Heart left ventricle (tissue), 16 donors: ENCODE measurements at places on chromosomes 2 and 18. TPM values are rescaled to one million over a fixed set of nuclear protein-coding genes. Genes with fewer than 3 reads are reported as not detected.

- DNase-seq = no peak
These were observed 233.3 kb downstream of the SETBP1 start for GRCh38 chr18:44914028-44914427.

DNA sequence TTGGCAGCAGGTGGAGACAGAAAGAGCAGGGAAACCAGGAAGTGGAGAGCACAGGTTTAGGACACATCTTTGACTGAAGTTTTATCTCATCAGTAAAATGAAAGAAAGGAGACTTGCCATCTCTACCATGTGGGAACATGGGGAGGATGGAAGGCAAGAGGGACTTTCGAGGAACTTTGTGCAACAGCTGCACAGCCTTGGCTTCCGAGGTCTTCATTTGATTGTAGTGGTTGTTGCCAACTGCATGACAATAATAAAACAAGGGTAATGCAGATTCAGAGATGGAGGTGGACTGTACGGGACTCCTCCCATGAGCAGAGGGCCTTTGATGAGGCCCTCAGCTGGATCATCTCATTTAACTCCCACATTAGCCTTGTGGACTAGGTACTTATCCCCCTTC, 49.3 kb upstream of the FZD7 start:
- DNase-seq = no peak

- no peak for DNase-seq
These were observed 35.5 kb downstream of the DDX18 start for GRCh38 chr2:117850015-117850414.

DNA sequence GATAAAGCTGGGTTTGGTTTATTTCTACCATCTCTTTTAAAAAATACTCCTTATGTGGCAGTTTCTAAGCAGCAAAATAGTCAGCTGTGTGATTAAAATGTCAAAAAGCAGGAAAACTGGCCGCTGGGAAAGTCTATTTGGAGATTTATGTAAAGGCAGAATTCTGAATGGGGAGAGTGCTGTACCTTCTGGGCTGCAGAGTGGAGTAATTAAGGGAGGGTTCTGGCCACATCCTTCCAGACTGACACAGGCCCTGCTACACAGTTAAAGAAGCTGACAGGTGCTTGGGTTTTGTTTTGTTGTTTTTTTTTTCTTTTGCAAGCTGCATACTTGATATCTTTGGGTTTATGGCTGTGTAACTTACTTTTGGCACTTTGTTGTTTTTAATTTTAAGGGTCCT, 157.2 kb downstream of the WDSUB1 start:
- DNase-seq = no peak

GRCh38 chr2:38386377-38386776, 9.3 kb upstream of the ATL2 start:
- no peak for DNase-seq

DNA sequence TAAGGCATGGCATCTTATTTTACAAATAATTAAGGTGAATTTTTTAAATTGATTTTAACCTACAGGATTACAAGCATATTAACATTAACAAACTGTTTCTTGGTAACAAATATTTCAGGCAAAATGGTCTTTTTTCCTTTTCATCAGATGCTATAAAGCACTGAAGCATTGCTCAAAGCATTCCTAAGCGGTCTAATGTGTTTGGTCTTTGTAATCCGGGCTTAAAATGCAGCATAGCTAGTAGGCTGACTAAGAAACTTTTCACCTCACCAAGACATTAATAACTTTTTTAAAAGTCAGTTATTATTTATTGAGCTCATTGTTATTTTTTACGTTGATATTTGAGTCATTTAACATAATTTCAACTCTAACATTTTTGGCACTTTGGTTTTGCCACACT, 538.8 kb upstream of the SLC39A10 start:
- no peak for DNase-seq

- DNase-seq = no peak
These were observed 132.8 kb downstream of the THADA start for GRCh38 chr2:43462866-43463641.

GRCh38 chr2:36659872-36660312, 36.6 kb upstream of the VIT start:
- no peak for DNase-seq

DNA sequence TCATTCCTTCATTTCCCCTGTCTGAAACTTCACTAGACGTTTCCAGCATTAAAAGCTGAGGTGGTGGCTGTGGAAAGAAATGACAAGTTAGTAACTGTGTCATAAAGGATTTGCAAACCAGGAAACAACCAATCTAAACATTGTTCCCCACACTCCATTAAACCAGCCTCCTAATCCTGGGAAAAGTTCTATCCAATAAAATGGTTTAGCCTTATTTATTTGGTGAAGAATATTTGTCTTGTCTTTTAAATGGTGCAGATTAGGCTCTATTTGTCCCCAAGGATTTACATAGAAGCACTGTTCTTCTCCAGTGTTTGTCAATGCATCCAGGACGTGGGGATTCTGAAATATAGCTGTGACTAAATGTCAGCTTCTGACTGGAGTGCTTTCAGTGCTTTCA, 10.5 kb upstream of the DPP4 start:
- DNase-seq = no peak

- no peak for DNase-seq
These were observed 19.9 kb downstream of the METTL4 start for GRCh38 chr18:2551425-2551824.

DNA sequence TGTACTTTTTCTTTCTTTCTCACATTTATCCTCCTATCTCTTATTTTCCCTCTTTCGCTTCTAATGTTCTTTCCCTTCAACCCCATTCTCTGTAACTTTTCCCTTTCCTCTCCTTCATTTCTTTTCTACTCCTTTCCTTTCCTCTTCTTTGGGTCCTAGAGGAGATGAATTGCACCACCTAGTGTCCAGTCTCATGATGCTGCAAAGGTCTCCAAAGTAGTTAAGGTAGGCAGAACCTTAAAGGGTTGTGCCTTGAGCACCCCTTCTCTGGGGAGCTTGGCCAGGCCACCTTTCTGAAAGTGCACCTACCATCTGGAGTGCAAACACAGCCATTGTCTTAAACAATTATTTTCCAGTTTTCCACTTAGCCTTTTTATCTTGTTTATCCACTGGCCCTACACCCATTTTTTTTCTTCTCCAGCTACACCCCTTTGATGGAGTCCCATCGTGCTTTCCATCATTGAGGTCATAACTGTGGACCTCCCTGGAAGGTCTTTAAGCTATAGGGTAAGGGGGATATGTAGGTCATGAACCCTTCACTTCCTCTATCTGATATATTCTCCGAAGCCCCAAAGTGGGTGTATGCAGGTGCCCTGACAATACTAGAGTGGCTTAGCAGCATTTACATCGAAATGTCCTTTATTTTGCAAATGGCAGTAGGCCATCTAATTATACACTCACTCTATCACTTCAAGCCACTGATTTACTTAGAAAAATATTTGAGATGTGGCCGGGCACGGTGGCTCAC, 155.9 kb downstream of the ESCO1 start:
- DNase-seq = no peak

DNA sequence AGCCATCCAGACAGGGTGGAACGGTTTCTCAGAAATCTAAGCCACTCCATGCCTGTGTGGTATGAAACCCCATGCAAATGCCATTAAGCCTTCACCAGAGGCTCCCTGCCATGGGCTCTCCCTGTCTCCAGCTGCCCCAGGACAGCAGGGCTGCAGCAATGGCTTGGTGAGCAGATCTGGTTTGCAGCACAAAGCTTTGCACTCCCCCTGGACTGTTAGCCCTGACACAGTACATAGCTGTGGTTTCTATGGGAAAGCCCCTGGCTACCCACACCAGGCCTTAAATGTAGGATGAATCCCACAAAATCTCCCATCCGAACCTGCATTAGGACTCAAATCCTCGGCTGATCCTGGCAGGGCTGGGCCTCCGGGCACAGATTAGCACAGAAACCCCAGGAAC, 291.6 kb downstream of the TNS1 start:
- DNase-seq = no peak

DNA sequence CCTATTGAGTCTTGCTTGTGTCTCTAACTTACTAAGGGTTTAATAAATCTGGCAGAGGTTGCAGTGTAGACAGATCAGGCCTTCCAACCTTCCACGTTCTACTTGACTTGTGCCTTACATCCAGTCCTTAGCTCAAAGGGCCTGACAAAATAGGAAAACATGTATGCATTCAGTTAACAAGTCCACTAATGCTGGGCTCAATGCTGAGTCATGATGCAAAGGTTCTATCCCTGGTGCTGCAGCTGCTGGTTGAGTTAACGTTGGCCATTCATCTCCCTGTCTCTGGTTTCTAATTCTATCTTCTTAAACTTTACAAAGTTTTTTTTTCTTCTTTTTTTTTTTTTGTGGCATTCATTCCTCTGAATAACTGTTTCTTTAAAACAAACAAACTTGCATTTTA, 46.3 kb upstream of the ITGB6 start:
- DNase-seq = no peak

GRCh38 chr2:158995677-158996049, 27.2 kb downstream of the TANC1 start:
- no peak for DNase-seq

- DNase-seq = peak; percentile 42
These were observed 652 bp downstream of the PPM1B start for GRCh38 chr2:44169155-44169898.

GRCh38 chr2:128727404-128727803, 408.7 kb upstream of the HS6ST1 start:
- no peak for DNase-seq

GRCh38 chr2:218249691-218250090, 11.1 kb upstream of the GPBAR1 start:
- DNase-seq = no peak

ERICH2 gene
- 1.9 TPM for polyA plus RNA-seq

STAT4 gene
- 0.53 TPM for polyA plus RNA-seq

EPAS1 gene
- polyA plus RNA-seq = 93.6 TPM

IL18RAP gene
- 0.42 TPM for polyA plus RNA-seq

EIF5B gene
- 109 TPM for polyA plus RNA-seq

CYS1 gene
- polyA plus RNA-seq = 1.3 TPM
